ENCODE measurements at places on chromosomes 6 and 20.

- DNase-seq: peak; percentile 63
These were observed 586 bp upstream of the HMGA1 start for GRCh38 chr6:34236131-34236442.

GRCh38 chr20:60095456-60095855 lies 137.2 kb downstream of the CDH26 start:
- DNase-seq: no peak

DNA sequence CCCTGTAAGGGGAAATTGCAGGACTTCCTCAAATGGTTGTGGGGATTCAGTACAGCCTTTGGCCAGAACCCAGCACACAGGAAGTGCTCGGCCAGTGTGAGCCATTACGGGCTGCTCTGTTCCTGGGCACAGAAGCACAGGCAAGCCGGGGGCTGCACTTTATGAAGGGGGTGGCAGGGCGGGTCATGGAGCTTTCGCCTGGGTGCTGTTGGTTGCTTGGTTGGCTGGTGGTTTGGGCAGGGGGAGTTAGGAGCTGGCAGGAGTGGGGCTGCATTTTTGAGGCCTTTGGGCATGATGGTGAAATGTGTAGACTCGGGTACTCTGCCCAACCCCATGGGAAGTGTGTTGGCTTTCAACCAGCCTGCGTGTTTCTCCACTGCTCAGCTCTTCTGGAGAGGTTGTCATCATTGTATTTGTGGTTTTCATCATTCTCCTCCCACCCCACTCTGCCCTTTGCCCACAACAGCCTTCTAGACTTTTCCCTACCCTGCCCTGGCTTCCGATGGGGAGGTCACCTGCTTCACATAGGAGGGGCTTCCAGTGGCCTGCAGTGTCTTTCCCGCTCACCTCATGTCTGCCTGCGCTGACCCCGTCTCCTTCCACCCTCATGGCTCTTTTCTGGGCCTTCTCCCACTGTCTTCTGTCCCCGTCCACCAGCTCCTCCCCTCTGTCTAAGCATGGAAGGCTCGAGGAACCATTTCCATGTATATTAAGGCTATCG lies 16.1 kb upstream of the RBM38 start:
- DNase-seq: no peak

DNA sequence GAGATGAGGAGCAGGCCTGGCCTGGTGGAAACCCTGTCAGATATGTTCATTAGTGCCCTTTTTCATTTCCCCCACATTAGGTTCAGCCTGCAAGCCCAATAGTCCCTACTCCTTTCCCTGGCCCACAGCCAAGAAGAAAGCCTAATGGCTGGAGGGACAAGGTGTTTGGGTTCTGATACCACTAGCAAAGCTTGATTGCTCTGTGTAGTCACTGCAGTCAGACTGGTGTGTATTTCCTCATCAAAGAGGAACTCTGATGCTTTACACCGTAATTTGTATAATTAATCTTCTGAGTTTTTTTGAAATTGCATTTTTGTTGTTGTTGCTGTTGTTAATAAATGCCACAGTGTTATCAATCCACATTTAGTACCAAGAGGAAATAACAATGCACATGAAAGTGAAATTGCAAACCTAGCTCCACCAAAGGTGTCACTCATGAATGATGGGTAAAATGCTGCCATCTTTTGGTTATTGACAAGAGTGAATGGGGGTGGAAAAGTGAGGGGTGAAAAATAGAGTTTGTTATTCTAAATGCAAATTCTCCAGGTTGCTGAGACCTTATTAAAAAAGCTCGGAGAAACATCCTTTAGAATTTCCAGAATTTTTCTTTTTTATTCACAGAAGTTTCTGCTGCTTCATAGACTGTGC lies 320.2 kb upstream of the POU3F2 start:
- no peak for DNase-seq

- DNase-seq: no peak
These were observed 57.8 kb upstream of the RREB1 start for GRCh38 chr6:7050004-7050403.

DNA sequence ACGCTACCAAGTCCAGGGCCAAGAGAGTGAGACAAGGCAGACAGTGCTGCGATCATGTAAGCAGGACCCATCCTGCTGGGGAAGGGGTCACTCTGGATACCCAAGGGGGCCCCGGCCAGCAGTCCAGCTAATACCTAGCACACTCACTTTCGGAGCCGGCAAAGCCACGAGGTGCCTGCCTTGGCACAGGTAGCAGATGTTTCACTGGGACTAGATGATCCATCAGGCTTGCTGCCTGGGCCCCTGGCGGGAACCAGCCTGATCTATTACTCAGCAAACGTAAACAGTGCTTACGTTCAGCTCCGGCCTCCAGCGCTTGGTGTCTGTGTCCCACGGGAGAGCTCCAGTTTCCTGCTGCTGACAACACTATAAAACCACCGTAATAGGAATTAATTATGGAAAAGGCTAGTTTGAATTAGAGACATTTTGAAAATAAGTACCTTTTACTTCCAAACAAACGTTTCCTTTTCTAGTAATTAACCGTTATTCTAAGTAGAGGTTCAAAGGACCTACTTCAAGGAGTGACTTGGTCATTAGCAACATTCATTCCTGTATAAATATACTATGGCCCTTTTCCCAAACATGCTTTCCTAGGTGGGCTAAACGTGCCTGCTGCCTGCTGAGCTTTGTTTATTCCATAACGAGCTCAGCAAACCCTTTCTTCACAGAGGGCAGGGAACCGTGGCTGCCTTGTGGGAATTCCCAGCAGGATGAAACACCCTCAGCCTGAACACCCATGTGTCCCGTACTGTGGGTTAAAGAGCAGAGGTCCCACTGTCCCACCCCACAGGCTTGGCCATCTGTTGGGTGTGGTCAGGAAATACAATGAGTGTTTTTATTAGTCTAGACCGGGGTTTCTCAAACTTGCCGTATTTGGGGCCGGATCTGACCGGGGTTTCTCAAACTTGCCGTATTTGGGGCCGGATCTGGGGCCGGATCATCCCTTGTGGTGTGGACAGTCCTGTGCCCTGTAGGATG lies 18.4 kb downstream of the SLC22A23 start:
- peak; percentile 33 for DNase-seq

DNA sequence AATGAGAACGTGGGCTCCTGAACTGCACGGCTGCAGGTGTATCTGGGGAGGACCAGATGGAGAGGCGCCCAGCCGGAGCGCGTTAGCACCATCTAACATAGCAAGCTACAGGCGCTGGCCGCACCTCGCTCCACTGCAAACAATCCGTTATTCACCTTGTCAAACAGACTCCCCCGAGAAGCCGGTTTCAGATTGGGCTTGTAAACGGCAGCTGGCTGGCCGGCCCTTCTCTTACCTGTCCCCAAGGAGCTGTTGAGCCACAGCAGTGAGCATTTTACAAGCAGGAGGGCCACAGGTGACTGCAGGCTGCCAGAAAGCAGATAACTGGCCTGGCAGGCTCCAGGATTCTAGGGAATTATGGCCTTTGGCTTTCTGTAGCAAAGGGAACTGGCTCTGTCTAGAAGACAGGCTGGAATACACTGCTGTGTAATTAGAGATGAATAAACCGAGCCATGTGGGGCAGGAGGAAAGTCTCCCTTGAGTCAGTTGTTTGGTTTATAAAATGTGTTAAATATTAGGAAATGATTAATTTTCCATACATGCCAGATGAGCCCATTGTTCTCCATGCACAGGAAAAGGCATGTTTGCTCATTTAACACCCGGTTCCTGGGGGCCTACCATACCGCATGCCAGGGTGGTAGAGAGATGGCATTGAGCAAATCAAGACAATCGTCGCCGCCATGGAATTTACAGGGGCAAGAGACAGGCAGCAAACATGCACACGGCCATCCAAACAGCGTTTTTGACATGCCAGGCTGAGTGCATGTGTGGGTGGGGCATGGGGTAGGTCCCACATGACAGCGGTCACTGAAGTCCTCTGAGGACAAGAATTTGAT lies 159.3 kb downstream of the NFATC2 start:
- DNase-seq: no peak

Measured in renal cortical epithelial cell (primary cell).